ENCODE measurements at places on chromosomes 12 and 14.

DNA sequence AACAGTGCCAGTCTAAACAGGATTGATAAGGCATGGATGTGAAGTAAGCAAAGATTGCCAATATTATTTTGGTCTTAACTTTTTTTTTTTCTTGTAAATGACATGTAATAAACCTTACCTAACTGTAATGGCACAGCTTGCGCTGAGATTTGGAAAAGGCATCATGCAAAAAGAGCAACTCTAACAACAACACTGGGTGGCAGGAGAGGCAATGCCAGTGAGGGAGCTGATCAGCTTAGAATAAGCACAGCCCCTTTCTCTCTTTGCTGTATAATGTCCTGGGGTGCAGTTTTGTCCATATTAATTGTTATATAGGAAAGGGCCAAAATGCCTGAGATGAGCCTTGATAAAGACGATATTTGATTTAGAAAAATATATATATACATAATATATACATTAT lies 1589.7 kb upstream of the FLRT2 start:
- DNase-seq: peak; percentile 1

GRCh38 chr12:50887191-50887590 lies 44.5 kb downstream of the TMPRSS12 start:
- no peak for DNase-seq

DNA sequence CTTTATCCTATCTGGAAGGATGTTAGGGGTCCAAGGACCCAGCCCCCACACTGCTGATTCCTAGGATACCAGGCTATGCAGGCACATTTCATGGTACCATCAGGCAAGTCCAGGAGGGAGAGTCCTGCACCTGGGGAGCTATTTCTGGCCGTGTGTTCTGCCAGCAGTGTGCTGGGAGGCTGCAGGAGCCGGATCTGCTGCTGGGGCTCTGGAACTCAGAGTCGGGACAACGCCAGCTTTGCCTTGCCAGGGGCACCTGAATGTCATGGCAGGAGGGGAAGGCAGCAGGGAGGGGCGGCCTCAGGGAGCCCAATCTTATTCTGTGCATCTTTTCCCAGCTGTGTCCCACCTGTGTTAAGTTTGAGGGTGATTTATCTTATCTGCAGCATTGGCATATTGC lies 17.8 kb downstream of the SRRM4 start:
- no peak for DNase-seq

GRCh38 chr14:105067140-105067968 lies 2.1 kb upstream of the GPR132 start:
- DNase-seq: no peak

DNA sequence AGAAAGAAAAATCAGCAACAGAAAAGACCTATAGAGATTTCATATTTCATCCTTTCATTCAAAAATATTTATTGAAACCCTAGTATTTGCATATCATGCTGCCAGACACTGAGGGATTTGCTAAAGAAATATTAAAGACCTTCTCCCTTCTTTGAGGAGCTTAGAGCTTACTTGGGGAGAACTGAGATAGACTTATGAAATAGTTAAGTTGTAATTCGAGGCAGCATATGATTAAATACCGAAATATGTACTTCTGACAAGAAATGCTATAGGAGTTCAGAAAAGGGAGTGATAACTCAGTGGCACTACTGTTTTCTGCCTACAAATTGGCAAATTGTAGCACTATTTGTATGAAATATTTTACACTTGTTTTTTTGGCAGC lies 59.1 kb downstream of the PLXNC1 start:
- DNase-seq: no peak

DNA sequence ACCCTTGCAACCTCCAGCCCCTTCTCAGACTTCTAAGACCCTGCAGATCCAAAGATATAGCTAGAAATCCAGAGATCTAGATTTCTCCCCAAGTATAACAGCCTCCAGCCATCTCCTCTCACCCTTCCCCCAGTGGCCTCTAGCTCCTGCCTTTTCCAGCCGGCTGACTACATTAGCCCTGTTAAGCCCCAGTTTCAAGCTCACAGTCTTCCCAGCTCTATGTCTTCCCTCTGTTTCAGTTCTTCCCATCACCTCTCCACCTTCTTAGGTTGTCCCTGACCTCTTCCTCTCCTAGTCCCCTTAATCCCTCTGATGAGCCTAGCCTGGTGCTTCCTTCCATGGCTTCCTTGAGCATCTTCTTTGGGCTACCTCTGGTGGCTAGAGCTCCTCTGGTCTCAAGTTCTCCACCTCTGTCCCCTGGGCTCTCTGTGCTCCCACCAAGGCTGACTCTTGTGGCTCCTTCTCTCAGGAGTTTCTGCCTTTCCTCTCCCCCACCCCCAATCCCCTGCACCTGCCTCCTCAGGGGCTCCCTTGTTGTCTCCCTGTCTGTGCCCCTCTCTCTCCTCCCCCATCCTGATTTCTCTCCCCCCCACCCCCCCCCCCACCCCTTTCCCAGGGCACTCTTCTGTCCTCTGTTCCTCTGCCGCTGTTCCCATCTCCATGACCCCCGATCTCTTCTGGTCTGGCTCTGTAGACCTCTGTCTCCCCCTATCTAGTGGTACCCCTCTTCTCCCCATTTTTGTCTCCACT lies 816 bp upstream of the GDF11 start:
- DNase-seq: no peak

DNA sequence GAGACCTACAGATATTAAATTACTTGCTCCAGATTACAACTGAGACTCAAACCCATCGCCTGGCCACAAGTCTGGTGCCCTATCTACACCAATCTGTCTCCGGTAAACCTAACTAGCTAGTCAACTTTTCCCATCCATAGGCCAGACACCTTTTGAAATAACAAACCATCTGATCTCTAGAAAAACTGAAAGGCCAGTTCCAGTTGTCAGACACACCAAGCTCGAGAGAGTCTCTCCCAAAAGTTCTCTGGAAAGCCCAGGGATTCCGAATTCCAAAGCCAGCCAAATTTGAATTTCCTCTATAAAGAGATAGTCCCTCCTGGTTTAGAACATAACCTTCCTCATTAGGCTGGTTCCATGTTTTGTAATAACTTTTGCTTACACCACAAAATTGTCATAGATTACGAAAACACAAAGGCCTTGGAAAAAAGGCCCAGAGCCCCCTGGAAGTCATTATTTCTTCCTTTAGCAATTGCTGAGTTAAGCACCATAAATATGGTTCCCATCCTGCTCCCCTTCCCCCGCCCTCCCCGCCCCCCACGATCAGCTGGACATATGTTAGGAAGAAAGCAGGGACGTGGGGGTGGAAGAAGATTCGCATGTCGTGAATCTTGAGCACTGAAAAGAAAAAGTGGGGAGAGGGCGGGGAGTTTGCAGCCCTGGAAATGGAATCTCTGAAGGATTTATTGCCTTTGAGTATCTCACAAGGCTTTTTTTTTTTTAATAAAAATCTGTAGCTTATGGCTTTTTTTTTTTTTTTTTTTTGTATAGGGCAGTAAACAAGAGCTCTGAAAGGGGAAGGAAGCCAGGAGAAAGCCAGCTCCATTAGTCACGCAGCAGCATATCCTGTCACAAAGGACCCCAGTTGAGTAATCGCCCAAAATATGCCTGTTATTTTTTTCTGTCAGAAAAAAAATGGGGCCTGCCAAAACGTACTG lies 110.4 kb downstream of the ZFP36L1 start:
- DNase-seq: no peak

GRCh38 chr14:30243207-30243606 lies 315.6 kb upstream of the PRKD1 start:
- DNase-seq: peak; percentile 29

GRCh38 chr14:53034688-53035230 lies 83.9 kb upstream of the FERMT2 start:
- no peak for DNase-seq

DNA sequence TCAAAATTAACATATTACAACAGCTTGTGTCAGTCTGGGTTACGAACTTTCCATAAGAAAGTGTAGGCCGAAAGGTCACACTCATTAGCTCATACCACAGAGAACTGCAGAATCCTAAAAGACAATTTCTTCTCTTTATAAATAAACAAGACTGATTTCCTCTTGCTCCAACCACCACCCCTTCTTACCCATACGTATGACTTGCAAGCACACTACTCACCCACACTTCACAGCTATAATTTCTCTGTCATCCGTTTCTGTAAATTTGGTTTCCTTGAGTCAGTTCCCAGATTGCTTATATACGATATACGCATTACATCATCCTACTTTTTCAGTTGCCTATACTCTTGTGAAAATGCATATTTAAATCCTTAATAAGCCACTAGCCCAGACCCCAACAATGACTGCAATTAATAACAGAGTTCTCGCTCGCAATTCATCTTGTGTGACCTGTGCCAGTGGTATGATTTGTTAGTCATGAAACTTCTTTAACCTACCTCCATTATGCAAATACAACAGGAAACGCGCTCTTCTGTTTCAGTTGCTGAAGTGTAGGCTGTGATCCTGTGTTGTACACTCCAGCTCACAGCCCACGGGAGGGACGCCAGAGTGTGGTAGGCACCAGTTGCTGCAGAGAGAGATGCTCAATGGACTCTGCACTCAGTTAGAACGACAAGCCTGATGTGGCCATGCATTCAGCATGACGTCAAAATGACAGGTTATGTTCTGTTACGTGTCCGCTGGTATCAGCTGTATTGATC lies 417.6 kb downstream of the PDZRN4 start:
- no peak for DNase-seq

- DNase-seq: no peak
Measured at GRCh38 chr12:64625243-64626077, 15.2 kb downstream of the RASSF3 start.

DNA sequence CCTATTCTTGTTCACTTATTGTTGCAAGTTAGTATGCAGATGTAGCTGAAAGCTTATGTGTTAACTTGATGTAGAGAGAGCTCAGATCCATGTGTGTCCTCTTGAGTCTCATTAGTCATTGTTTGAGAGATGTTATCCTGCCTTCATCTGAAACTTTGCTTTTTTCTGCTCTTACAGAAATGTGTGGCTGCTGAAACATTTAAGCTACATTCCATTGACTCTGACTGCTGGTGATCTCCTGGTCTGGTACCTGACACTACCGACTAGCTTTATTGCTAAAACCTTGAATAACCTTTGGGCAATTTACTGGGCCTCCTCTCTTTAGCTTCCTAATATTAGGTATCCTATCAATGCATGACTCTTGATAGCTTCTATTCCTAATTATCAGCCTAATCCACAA lies 705.6 kb upstream of the FOXG1 start:
- DNase-seq: no peak

DNA sequence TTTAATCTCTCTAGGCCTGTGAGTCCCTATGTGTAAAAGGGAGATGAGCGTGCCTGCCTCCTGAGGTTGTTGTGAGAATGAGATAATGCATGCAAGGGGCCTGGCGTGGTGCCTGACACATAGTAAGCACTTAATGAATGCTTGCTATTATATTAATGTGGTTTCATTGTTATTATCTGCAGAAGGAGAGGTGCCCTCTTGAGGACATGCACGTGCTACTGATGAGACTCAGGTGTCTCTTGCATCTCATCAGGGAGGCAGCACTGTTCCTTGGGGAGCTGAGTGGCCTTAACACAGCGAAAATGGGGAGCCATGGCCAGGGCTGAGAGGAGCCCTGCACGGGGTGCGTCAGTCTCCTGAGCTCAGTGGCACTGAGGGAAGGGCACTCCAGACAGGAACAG lies 29.9 kb upstream of the BCDIN3D start:
- no peak for DNase-seq

- no peak for DNase-seq
Measured at GRCh38 chr12:72189266-72189665, 82.9 kb upstream of the TRHDE start.

- DNase-seq: no peak
Measured at GRCh38 chr12:31298515-31298910, 27.4 kb downstream of the SINHCAF start.

DNA sequence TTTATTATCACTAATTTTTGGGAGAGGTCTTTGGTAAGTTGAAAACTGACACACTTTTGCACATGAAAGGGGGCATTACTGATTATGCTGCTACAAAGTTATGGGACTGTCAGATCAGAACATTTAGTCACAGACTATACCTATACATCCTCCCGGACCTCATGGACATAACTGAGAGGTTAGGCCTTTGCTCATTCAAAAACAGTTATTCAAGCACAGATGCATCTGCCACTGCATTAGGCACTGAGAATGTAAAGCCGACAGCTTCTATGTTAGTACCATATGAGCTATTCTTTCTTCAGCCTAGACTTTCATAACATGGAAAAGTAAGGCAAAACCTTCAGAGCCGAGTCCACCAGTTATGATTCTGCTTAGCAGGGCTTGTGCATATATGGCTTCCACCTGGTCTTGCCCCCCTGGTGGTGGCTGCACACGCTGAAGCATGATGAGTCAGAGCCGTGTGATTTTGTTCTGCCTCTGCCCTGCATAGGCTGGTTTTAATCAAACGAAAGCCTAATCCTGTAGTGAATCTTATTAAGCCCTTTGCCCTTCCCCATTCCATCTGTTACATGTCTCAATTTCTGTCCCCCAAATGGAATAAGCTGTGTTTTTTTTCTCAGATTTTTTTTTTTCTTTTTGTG lies 21.8 kb upstream of the RNU6-8 start:
- DNase-seq: peak; percentile 51

DNA sequence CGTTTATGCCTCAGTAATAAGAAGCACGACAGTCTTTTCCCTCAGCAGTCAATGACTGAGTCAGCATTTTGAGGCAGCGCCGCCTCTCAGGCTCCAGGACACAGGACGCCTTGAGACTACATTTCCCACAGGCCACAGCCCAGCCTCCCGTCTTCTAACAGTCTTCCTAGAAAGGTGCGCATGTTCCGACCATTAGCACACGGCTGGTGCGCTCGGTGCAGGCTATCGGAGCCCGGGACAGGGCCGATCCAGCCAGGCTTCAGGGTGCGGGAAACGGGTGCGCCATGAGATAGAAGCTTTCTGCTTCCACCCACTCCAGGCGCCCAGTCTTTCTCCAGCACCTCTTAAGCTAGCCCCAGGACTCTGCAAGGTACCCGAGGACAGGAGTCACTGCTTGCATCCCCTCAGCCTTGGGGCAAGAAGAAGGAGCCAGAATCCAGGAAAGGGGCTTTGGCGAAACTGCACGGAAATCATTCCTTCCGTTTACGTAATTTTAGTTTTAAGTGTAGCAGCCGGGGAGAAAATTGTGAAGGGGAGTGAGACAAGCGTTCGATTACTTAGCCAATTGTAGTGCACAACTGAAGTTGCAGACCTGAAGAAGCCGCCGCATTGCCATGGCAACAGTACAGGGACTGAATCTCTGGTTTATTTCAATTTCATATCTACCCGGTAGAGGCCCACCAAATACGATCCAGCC lies 54.0 kb downstream of the ZNF641 start:
- DNase-seq: no peak

Data from NCI-H2081 (cell line).